ENCODE measurements at places on chromosomes 3 and 15. TPM values are rescaled to one million over a fixed set of nuclear protein-coding genes. Genes with fewer than 3 reads are reported as not detected.
A peak's percentile ranks its signal among the peaks of the same experiment; 100 is the strongest.

- no peak for DNase-seq
Observed at GRCh38 chr3:187996609-187997008, 157.3 kb upstream of the LPP start.

DNA sequence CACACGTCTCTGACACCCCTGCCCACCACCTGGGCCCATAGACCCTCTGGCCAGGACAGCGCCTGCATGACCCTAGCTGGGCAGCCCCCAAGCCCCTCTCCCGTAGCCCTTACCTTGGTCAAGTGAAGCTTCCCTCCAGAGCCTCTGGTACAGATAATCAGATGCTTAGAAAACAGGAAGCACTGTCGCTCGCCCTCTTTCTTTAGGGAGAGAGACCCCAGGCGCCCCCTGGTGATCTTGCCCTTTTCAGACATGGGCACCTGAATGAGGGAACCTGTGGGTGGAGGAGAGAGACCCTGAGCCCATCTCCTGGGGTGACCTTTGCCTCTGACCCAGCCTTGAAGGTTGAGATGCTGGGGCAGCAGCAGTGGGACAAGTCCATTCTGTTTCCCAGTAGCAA is 65.4 kb downstream of the RASGRF1 start:
- DNase-seq = peak; percentile 20

DNA sequence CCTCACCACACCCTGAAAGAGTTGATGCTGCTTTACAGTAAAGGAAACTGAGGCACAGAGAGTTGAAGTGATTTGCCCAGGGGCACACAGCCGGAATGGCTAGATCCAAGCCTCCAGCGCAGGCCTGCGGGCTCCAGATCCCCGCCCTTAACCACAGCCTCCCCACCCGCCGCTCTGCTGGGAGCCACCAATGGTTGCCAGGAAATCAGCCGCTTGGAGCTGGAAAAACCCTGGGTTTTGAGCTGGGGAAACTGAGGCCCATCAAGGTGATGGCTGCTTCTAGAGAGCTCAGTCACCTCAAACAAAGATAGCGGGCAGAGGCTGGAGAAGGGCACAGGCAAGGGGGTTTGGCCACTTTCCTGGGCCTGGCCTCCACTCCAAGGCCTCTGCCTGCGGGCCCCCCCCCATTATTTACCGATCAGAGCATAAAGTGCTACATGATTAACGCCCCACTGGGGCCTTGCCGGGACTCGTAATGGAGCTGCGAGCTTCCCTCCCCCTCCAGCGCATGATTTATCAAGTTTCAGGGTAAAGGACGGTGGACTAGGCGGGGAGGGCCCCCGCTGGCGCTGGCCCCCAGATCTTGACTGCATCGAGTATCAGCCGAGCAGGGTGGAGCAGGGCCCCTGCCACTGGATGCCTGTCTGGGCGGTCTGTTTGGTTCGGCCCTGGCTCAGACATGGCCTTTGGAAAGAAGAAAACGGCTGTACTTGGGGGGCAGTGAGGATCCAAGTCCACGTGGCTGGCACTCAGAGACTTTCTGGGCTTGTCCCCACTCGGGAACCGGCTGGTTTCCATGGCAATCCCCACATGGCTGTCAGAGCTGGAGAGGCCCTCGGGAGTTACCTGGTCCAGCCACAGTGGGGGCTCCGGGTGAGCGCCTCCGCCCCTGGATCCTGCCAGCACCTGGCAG is 9.1 kb downstream of the PLXND1 start:
- DNase-seq = no peak

DNA sequence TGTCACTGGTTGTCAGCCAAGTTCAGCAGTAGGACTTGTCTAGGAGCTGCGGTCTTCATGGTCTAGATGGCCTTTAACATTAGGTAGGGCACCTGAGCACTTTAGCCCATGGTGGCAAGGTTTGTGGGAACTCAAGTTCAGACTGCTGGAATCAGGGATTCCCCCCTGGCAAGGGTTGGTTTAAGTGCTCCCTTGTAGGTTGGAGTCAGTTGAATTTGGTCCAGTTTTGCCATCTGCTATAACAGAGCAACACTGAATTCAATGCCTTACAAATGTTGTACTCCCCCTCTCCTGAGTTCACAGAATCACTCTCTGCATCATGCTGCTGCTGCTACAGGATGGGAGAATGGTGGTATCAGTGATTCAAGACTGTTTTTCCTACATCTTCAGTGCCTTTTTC is 509.3 kb downstream of the VGLL3 start:
- no peak for DNase-seq

Gene LNP1
- total RNA-seq = 3.1 TPM

Gene PIGZ
- total RNA-seq = 1.2 TPM

Gene STRA6
- total RNA-seq = not detected

Measured in SK-MEL-5 (cell line).